ENCODE measurements at places on chromosomes 16 and 17.

- DNase-seq, result no peak
Observed at GRCh38 chr16:15798671-15799070, 58.2 kb downstream of the MYH11 start.

DNA sequence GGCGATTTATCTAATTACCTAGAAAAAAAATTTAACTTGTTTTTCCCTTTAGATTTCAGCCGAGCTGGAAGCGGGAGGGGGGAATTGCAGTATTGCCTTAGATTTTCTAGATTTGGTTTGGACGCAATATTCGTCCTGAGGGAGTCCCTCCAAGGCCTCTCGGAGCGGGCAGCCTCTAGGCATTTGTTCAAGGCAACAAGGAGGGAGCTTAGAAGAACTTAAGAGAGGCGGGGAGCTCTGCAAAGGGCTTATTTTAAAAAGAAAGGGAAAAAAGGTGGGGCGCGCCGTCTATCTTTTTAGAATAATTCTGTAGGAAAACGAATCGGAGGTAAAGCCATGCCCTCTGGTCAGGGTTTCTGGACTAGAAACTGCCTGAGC is 407 bp upstream of the TMEM94 start:
- no peak for DNase-seq

DNA sequence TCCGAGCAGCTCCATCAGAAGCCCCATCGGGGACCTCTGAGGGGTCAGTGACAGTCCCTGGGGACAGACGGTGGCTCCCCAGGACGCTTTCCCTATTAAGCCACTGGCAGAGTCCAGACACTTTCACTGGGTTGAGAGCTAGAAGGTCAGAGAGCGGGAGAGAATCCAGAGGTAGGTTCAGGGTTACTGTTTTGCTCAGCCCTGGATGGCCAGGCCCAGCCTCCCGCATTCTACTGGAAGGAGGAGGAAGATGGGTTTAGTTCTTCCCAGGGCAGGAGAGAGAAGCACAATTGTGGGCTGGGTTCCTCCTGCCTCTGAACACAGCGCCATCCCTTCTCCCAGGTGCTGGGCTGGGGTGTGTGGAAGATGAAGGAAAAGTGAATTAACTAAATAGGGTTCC is 452.8 kb downstream of the SLC39A11 start:
- no peak for DNase-seq

DNA sequence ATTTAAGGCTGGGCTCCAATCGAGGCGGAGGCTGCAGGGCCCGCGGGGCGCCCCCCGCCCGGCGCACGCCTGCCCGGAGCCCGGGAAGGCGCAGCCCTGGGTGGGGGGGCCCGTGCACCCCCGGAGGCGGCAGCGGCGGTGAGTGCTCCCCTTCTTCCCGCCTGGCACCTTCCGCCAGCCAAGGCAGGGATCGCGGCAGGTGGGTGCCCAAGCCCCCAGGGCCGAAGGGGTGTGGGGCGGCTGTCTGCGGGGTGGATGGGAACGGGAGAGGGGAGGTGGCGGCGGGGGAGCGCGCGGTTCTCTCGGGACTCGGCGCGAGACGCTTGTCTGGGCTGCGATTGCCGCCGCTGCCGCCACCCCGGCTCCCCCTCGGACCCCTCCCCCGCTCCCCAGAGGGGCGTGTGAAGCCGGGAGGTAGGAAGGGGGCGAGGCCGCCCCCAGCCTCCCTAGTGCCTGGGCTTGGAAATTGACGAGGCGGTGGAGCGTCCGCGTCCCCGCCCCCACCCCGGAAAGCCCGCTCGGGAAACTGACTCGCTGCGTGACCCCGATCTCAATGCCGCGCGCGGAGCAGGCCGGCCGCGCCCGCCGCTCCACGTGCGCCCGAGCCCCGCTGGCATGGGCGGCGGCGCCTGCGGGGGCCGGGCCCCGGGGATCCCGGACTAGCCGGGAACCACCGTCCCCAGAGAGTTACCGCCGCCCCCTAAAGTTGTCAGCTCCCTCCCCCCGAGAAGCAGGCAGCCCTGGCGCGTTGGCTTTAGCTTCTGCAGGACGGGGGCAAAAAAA is 231.5 kb downstream of the MRTFB start:
- no peak for DNase-seq

- DNase-seq, result no peak
Observed at GRCh38 chr16:48244863-48245195, 729 bp downstream of the LONP2 start.

GRCh38 chr16:49484451-49484849 is 110.8 kb downstream of the C16orf78 start:
- no peak for DNase-seq

- peak; percentile 37 for DNase-seq
Observed at GRCh38 chr16:78034530-78034929, 12.2 kb downstream of the CLEC3A start.

DNA sequence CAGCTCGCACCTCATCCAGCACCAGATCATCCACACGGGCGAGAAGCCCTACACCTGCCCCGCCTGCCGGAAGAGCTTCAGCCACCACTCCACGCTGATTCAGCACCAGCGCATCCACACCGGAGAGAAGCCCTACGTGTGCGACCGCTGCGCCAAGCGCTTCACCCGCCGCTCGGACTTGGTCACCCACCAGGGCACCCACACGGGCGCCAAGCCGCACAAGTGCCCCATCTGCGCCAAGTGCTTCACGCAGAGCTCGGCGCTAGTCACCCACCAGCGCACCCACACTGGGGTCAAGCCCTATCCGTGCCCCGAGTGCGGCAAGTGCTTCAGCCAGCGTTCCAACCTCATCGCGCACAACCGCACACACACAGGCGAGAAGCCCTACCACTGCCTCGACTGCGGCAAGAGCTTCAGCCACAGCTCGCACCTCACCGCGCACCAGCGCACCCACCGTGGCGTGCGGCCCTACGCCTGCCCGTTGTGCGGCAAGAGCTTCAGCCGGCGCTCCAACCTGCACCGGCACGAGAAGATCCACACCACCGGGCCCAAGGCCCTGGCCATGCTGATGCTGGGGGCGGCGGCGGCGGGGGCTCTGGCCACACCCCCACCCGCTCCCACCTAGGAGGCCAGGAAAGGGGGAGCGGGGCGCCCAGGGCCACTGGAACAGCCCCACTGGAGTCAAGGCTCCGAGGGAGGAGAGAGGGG is 7.5 kb downstream of the ZNF205 start:
- DNase-seq, result no peak

DNA sequence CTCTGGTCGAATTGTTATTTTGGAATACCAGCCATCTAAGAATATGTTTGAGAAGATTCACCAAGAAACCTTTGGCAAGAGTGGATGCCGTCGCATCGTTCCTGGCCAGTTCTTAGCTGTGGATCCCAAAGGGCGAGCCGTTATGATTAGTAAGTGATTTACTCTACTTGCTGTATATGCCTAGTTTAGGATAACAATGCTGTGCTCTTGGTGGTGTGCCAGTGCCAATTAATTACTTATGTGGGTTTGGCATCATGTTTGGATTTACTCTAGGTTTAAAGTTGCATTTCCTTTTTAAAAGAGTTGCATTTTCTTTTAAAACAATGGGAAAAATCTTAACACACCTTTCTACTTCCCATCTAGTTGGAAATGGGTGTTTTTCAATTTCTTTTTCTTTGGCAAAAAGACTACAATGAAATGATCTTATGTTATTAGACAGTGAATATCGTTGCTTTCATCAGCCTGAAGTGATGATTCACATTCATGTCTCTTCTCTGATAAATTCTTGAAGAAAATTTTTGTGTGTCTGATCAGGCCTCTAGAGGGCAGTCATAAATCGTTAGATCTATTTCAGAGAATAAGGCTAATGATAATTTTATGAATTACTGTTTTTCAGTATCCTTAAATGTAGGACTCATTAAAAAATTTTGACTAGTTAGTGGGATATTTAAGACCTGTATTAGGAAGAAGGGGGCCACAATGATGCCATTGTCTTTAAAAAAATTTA is 5.6 kb downstream of the SF3B3 start:
- DNase-seq, result no peak

DNA sequence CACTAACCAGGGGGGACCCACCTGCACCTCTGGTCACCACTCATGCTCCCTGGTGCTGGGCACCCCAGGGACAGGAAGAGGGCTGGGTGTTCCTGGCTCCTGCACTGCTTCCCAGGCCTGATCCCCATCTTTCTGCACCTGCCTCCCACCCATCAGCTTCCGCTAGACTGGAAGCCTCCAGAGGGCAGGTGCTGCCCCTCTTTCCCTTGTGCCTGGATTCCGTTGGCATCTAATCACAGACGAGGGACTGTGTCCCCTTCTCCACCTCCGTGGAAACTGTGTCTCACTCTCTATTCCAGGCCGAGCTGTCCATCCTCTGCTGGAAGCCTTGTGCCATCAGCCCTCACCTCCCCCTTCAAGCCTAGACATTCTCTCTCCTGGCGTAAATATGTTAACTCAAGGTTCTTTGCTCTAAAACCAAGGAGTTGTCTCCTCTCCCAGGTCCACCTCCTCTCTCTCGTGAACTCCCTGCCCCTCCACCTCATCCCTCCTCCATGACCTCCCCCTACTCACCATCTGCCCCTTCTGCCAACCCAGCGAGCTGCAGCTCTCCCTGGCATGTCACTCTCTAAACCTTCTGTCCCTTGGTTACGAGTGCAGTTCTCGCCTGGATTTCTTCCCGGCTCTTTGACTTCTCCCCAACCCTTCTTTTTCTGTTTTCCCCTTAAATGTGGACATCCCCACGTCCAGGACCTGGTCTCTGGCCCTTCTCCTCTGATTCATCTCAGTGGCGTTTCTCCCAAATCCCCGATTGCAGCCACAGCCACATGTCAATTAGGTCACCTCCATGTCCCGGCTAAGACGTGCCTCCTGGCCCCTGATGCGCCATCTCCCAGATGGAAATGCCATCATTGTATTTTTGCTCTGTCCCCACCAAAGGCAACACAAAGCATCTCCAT is 107.7 kb downstream of the SEC14L1 start:
- no peak for DNase-seq

GRCh38 chr16:83682116-83682867 is 125.5 kb upstream of the HSBP1 start:
- DNase-seq, result no peak

DNA sequence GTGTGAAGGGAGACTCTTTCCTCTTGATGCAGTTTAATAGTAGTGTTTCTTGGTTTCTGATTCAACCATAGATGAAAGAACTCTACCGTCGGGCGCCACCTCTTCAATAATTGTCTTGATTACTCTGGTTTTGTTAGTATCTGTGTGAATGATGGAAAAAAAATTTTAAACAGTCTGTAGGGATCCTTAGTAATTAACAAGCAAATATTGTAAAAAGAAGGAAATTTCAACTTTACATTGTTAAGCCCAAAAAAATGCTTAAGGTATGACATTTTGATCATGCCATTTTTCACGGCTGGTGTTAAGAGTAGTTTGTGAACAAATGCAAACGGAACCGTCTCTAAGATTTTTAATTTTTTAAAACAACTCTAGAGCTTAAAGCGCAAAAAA is 4.1 kb downstream of the KRT10 start:
- no peak for DNase-seq

DNA sequence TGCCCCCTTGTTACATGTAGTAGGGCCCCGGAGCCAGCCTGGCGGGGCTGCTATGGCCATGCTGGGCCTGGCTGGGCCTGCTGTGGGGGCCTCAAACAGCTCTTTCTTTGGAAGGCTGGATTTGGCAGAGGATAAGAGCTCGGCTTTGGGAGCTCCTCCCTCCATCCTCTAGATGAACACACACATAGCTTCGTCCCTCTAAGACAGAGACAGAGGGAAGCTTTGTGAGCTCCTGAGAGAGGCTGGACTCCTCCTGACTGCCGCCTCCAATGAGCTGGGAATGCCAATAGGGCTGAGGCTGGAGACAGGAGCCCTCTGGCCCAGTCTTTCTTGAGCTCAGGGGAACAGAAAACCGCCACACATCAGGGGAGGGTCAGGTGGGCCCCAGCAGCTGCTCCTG is 37.3 kb upstream of the CDC42EP4 start:
- DNase-seq, result no peak

- DNase-seq, result no peak
Observed at GRCh38 chr16:75029854-75030253, 31.0 kb downstream of the ZNRF1 start.

- DNase-seq, result no peak
Observed at GRCh38 chr17:19558946-19559345, 25.3 kb downstream of the SLC47A1 start.

DNA sequence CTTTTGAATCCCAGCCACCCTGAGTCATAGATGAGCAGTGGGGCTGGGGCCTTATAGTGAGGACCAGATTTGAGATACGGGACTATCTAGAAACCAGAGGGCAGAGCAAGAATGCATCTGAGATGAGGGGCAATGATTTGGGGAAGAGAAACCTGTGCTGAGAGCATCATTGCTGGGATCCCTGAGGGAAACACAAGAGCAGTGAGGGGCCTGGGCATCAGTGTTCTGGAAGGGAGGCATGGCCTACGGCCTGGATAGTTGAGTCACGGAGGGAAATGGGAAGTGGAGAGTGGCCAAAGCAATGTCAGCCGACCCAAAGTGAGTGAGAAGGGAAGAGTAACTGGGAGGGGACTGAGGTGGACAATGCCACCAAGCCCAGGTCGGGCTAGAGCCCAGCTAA is 5.2 kb downstream of the CAMTA2 start:
- no peak for DNase-seq

GRCh38 chr17:5234645-5235576 is at the start of gene SCIMP:
SCIMP (minus strand) TSS chr17:5234860; CDS start chr17:5234755, 105 bp downstream.
- DNase-seq, result no peak

GRCh38 chr17:11640463-11640814 is 42.2 kb downstream of the DNAH9 start:
- no peak for DNase-seq

GRCh38 chr16:87471278-87472141 is 21.3 kb downstream of the ZCCHC14 start:
- DNase-seq, result no peak

- no peak for DNase-seq
Observed at GRCh38 chr16:85661740-85662481, 26.8 kb downstream of the GINS2 start.

GRCh38 chr16:77090062-77090461 is 100.9 kb upstream of the MON1B start:
- DNase-seq, result no peak

GRCh38 chr17:68568581-68568980 is 32.6 kb downstream of the FAM20A start:
- DNase-seq, result no peak

DNA sequence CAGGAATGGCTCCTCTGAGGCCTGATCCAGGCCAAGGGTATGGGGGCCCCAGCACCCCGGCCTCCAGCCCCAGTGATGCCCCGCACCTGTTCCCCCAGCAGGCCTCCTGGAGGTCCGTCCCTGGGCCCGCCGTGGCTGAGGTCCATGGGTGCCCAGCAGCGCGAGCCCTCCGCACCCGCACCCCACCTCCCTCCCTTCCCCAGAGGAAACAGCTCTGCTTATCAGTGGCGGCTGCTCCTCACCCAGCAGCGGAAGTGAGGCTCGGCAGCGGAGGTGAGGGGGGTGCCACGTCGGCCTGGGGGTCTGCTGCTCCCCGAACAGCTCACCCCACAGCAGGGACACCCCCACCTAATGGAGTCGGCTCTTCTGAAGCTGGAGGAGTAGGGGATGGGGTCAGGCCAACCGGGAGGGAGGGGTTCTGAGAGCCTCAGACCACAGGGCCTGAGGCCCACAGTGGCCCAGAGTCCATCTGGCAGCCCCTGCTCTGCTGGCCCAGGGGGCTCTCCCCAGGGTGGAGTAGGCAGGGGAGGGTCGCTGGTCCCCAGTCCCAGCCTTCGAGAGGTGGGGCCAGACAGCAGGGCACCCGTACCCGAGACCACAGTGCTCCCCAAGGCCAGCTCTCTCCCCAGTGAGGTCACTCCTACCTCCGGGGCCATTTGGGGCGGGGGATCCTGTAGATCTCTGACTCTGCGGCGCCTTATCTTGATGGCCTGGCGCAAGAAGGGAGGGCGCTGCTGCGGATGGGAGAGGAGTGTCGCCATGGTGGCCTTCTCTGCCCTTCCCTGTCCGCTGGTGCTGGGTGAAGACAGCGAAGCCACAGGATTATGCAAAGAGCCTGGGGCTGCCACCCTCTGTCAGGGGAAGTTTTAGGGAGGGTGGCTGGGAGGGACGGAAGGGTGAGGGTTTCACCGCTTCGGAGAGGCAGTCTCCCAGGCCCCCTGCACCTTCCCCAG is at the start of gene UNC13D:
UNC13D (minus strand) TSS at position 828 of the 953 bp plus-strand sequence; CDS start at position 761, 67 bp downstream.
- DNase-seq, result no peak
